Left ventricle myocardium inferior (tissue), 1 donor: ENCODE measurements at places on chromosomes 2 and 18. TPM values are rescaled to one million over a fixed set of nuclear protein-coding genes. Genes with fewer than 3 reads are reported as not detected.
A peak's percentile ranks its signal among the peaks of the same experiment; 100 is the strongest.

- no peaks in the 10 kb centered on the region for H3K4me1 ChIP-seq
- no peak overlapping the region for H3K4me3 ChIP-seq
- no peak overlapping the region for H3K27ac ChIP-seq
- no peak for DNase-seq
These were observed 57.3 kb downstream of the CCDC74A start for GRCh38 chr2:131584940-131585339.

GRCh38 chr2:209977386-209978239 lies 24.8 kb upstream of the RPE start:
- DNase-seq: no peak
- no peaks in the 10 kb centered on the region for H3K36me3 ChIP-seq
- peaks cover 23% of the 10 kb centered on the region for H3K27me3 ChIP-seq

The KCNE4 gene
- total RNA-seq: 3.1 TPM

- no peaks in the 10 kb centered on the region for H3K36me3 ChIP-seq
- H3K27me3 ChIP-seq: no peaks in the 10 kb centered on the region
- DNase-seq: peak; percentile 25
- peak overlapping the region; percentile 74 for H3K27ac ChIP-seq
- H3K4me3 ChIP-seq: peak overlapping the region; percentile 76
- H3K4me1 ChIP-seq: peaks cover 37% of the 10 kb centered on the region
These were observed 693 bp downstream of the UBE2F start for GRCh38 chr2:237967463-237967951.

The SLC23A3 gene
- total RNA-seq: 0.58 TPM

DNA sequence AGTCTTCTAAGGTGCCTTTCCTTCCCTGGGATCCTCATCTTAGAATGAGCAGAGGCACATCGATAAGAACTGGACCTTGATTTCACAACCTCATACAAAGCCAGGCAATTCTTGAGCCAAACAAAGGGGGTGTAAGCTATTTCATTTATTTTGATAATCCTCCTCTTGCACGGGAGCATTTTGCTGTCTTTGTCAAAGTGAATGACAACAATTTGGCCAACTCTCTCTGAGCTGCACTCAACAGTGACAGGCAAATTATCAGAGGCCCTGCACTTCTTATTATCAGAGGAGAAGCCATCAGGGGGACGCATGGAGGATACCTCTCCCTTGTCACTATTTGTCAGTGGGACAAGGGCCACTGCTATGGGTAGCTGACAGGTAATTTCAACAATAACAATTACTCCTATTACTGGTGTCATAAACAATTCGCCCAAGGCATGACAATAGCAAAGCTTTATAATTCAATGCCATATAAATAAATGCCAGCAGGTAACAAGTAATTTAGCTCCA lies 260.4 kb downstream of the MEIS1 start:
- peaks cover 8% of the 10 kb centered on the region for H3K27me3 ChIP-seq
- DNase-seq: no peak
- H3K4me1 ChIP-seq: no peaks in the 10 kb centered on the region

The RNMT gene
- 24.2 TPM for total RNA-seq

GRCh38 chr18:13356032-13356431 lies 137.5 kb downstream of the LDLRAD4 start:
- H3K4me1 ChIP-seq: peaks cover 18% of the 10 kb centered on the region
- no peak for DNase-seq
- no peaks in the 10 kb centered on the region for H3K36me3 ChIP-seq
- H3K4me3 ChIP-seq: no peak overlapping the region

DNA sequence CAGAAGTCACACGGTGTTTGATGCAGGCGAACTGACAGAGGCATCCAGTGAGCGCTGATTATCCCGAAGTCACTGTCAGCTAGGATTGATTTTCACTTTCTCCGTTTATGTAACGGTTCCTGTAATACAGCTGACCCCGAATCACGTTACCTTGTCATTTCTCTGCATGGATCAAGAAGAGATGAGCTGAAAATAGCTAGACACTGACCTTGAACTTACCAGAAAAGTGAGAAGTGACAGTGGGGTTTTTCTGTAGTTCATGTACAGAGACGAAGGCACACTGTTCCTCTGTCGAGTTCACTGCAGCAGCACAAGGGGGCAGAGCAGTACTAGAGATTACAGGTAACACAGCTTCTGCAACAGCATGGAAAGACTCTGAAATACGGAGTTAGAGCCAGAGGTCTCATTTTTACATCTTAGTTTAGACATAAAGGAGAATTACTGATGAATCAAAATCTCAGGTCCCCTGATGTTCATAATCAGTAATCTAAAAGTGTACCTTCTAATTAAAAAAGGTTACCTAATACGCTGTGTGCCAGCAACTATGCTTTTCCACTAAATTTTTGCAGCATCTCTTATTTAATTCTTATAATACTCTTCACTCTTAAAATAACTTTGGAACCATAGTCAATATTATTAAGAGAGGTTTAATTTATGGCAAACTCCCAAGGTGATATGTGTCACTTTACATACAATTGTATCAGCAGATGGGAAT lies 33.1 kb downstream of the ARHGAP15 start:
- no peak overlapping the region for H3K4me3 ChIP-seq
- H3K27ac ChIP-seq: no peak overlapping the region
- no peak for DNase-seq
- H3K4me1 ChIP-seq: no peaks in the 10 kb centered on the region

The TUBA4B gene
- not detected for total RNA-seq

- no peak overlapping the region for H3K27ac ChIP-seq
- no peaks in the 10 kb centered on the region for H3K27me3 ChIP-seq
- no peak overlapping the region for H3K4me3 ChIP-seq
- peaks cover 32% of the 10 kb centered on the region for H3K4me1 ChIP-seq
- DNase-seq: no peak
These were observed 170.3 kb upstream of the SPRED2 start for GRCh38 chr2:65602603-65603235.

DNA sequence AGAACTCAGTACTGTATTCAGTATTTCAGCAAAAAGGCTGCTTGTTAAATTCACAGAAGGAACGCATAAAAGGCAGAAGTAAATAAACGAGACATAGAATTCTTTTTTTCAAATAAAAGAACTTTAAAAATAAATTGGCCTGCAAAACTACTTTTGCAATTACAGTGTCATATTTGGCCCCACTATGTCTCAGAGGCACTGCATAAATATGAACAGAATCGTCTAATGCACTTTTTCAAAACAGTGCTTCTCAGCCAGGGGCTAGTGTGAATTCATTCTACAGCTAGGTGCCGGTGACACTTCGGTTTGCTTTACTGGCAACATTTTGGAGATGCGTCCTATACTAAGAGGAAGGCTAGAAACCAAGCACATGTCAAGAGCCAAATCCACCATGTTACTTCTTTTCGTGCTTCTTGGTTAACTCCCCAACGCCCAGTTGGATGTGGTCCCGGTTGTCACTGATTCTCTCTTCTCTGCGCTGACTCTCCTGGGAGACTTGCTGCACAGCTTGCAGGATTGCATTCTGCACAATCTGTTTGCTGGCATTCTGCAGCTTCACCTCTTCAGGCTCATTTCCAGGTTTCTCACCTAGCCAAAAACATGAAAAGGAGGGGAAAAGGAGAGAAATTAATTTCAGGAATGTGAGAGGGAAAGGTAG lies 51.8 kb downstream of the AKAIN1 start:
- peaks cover 7% of the 10 kb centered on the region for H3K4me1 ChIP-seq
- no peaks in the 10 kb centered on the region for H3K36me3 ChIP-seq
- no peak for DNase-seq
- H3K27ac ChIP-seq: peak overlapping the region; percentile 48
- H3K4me3 ChIP-seq: no peak overlapping the region

GRCh38 chr2:234949762-234950434 lies 1.9 kb upstream of the SH3BP4 start:
- no peak overlapping the region for H3K27ac ChIP-seq
- H3K4me3 ChIP-seq: no peak overlapping the region
- H3K4me1 ChIP-seq: peaks cover 36% of the 10 kb centered on the region
- no peaks in the 10 kb centered on the region for H3K36me3 ChIP-seq
- H3K27me3 ChIP-seq: no peaks in the 10 kb centered on the region

The C2orf15 gene
- total RNA-seq: not detected

- H3K27me3 ChIP-seq: peaks cover 42% of the 10 kb centered on the region
- no peak overlapping the region for H3K27ac ChIP-seq
- H3K36me3 ChIP-seq: no peaks in the 10 kb centered on the region
- peaks cover 8% of the 10 kb centered on the region for H3K4me1 ChIP-seq
These were observed 18.6 kb upstream of the SKA1 start for GRCh38 chr18:50356036-50356945.

- no peaks in the 10 kb centered on the region for H3K27me3 ChIP-seq
- H3K4me1 ChIP-seq: peaks cover 22% of the 10 kb centered on the region
- no peaks in the 10 kb centered on the region for H3K36me3 ChIP-seq
- DNase-seq: no peak
These were observed 53.6 kb upstream of the SLC14A1 start for GRCh38 chr18:45670281-45670962.

DNA sequence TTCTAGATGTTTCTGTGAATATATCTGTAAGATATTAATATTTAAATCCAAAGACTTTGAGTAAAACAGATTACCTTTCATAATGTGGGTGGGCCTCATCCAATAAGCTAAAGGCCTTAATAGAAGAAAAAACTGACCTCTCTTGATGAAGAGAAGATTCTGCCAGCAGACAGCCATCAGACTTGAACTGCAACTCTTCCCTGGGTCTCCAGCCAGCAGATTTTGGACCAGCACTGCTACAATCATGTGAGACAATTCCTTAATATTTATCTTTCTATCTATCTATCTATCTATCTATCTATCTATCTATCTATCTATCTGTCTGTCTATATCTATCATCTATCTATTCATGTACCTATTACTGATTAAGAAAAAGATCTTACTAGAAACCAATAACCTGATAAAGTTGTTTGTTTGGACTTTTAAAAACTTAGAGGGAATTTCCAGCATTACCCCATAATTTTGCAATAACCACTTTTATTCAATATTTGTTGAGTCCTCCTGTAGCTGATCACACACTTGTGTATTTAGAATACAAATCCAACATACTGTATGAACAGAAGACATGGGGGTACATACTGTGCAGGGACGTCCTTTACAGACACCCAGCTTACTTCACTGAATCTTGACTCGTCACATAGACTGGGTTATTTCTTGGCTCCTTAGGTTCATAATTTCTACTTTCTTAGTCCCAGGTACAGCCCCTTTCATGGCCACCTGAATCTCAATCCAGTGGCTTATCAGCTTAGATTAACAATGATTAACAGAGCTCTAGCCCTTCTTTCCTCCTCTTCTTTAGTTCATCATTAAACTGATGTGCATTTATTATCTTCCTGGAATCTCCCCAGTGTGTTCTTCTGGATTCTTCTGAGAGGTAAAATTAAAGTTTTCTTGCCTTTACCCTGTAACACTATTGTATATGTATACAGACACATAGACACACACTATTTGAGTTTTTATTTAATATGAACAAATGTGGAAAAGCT lies 27.2 kb upstream of the STAT4 start:
- H3K27me3 ChIP-seq: no peaks in the 10 kb centered on the region
- H3K4me1 ChIP-seq: peaks cover 7% of the 10 kb centered on the region
- H3K36me3 ChIP-seq: no peaks in the 10 kb centered on the region
- H3K4me3 ChIP-seq: no peak overlapping the region

The PPP1CB gene
- total RNA-seq: 461 TPM

- no peak overlapping the region for H3K4me3 ChIP-seq
- H3K27me3 ChIP-seq: no peaks in the 10 kb centered on the region
- H3K27ac ChIP-seq: no peak overlapping the region
- no peaks in the 10 kb centered on the region for H3K36me3 ChIP-seq
These were observed 818.8 kb upstream of the GYPC start for GRCh38 chr2:125837128-125837527.

- peak overlapping the region; percentile 38 for H3K27ac ChIP-seq
- no peaks in the 10 kb centered on the region for H3K36me3 ChIP-seq
- no peak for DNase-seq
These were observed 366.3 kb downstream of the NYAP2 start for GRCh38 chr2:225765820-225766219.

GRCh38 chr2:19409046-19409445 lies 50.6 kb upstream of the OSR1 start:
- no peaks in the 10 kb centered on the region for H3K36me3 ChIP-seq
- H3K27ac ChIP-seq: peak overlapping the region; percentile 13
- no peak for DNase-seq
- H3K27me3 ChIP-seq: no peaks in the 10 kb centered on the region

GRCh38 chr2:132640116-132640515 lies 29.9 kb downstream of the LYPD1 start:
- no peaks in the 10 kb centered on the region for H3K36me3 ChIP-seq
- no peak for DNase-seq
- peaks cover 15% of the 10 kb centered on the region for H3K4me1 ChIP-seq
- no peak overlapping the region for H3K4me3 ChIP-seq

GRCh38 chr2:18123577-18123976 lies 245.1 kb downstream of the KCNS3 start:
- no peak overlapping the region for H3K4me3 ChIP-seq
- H3K27ac ChIP-seq: no peak overlapping the region
- H3K36me3 ChIP-seq: no peaks in the 10 kb centered on the region
- no peak for DNase-seq

- no peaks in the 10 kb centered on the region for H3K27me3 ChIP-seq
- H3K36me3 ChIP-seq: no peaks in the 10 kb centered on the region
- DNase-seq: no peak
- no peak overlapping the region for H3K4me3 ChIP-seq
These were observed 768.2 kb upstream of the VRK2 start for GRCh38 chr2:57278451-57278850.

- no peaks in the 10 kb centered on the region for H3K36me3 ChIP-seq
- no peaks in the 10 kb centered on the region for H3K27me3 ChIP-seq
- H3K4me1 ChIP-seq: peaks cover 7% of the 10 kb centered on the region
- H3K4me3 ChIP-seq: no peak overlapping the region
- no peak overlapping the region for H3K27ac ChIP-seq
These were observed 240.3 kb upstream of the HS6ST1 start for GRCh38 chr2:128558895-128559532.

The MTIF2 gene
- 53.0 TPM for total RNA-seq
